ENCODE measurements at places on chromosomes 3 and 15.

DNA sequence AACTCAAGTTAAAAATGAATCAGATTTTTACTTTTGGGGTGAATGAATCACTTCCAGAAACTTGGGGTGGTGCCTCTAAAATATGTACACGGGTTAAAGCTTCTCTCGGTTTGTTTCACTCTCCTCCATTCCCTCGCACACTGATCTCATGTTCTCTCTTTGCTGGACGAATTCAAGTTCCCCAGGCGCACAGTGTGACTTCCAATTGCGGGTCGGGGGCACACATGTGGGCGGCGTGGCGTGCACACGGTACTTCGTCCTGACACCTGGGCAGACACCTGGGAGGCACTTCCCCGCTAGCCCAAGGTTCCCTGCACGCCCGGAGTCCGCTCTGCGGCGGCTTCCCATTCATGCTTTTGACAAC is 692 bp downstream of the SCAANT1 start:
- DNase-seq, result no peak

GRCh38 chr3:12323237-12323636 is 34.4 kb downstream of the PPARG start:
- DNase-seq, result no peak

GRCh38 chr3:126867190-126867862 is 115.6 kb upstream of the PLXNA1 start:
- no peak for DNase-seq

DNA sequence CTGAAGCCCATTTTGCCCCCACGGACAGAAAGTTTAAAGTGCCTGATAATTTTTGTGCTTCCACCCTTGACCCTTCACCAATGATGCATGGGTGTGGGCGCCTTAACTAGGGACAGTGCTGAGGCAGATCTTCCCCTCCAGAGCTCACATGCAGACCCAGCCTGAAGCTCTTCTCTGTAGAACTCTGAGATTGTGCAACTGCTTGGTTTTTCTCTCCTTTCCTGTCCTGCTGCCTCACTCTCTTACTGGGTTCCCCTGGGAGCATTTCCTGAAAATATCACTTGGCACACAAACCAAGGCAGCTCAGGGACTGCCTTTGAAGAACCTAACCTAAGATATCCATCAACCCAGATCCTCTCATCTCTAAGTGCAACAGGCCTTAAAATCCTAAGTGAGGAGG is 220.3 kb upstream of the STT3B start:
- no peak for DNase-seq

GRCh38 chr3:174619239-174619638 is 239.9 kb upstream of the NAALADL2 start:
- DNase-seq, result no peak

GRCh38 chr15:75565062-75565970 is 13.8 kb downstream of the PTPN9 start:
- DNase-seq, result peak; percentile 49

- no peak for DNase-seq
Measured at GRCh38 chr3:79427081-79427480, 340.7 kb downstream of the ROBO1 start.

DNA sequence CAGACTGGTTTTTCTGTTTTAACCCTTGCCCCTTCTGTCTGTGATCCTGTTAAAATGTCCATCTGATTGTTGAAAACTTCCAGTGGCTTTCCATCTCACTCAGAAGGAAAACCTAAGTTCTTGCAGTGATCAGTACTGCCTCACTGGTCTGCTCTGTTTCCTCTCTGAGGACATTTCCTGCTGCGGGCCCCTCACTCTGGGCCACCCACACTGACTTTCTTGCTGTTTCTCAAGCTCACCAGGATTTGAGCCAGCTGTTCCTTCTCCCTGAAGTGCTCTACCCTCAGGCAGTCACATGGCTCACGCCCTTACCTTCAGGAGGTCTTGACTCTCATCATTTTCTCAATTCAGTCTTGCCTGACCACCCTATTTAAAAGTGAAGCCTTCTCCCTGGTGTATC is 1.8 kb downstream of the GRK7 start:
- no peak for DNase-seq

DNA sequence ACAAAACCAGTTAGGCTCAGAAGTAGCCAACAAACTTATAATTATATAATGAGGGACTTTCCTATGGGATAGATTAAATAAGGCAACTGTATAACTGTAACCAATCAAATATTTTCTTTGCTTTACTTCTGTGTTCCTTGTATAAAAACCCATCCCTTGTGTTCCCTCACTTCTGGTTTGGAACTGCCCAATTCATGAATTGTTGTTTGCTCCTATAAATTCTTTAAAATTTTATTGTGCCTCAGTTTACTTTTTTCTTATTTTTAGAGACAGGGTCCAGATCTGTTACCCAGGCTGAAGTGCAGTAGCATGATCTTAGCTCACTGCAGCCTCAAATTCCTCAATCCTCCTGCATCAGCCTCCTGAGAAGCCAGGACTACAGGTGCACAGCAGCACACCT is 155.7 kb downstream of the SMAD6 start:
- DNase-seq, result no peak

GRCh38 chr15:98729446-98730042 is 81.2 kb downstream of the IGF1R start:
- peak; percentile 26 for DNase-seq

- peak; percentile 40 for DNase-seq
Measured at GRCh38 chr15:48717458-48717857, 71.9 kb upstream of the FBN1 start.

DNA sequence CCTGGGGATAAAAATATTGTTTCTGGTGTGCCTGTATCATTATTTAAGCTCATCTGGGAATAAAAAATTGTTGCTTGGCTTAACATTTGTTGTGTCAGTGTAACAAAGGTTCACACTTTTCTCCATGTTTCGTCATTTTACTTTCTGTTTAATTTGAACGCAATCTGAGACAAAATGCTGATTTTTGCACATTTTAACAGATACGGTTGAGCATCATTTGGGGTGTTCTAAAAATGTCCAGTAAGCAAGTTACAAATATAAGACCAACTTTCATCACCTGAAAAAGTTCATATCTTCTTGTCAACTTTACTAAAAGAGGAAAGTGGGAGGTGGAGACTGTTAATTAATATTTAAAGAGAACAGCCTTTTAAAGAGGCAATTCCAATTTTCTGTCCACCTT is 134.8 kb upstream of the CNTN4 start:
- no peak for DNase-seq

GRCh38 chr3:188772886-188773285 is 398.9 kb upstream of the TPRG1 start:
- peak; percentile 68 for DNase-seq

GRCh38 chr3:150238995-150239619 is 169.0 kb upstream of the TSC22D2 start:
- no peak for DNase-seq

- peak; percentile 91 for DNase-seq
Measured at GRCh38 chr15:39511000-39511915, 69.6 kb upstream of the THBS1 start.

DNA sequence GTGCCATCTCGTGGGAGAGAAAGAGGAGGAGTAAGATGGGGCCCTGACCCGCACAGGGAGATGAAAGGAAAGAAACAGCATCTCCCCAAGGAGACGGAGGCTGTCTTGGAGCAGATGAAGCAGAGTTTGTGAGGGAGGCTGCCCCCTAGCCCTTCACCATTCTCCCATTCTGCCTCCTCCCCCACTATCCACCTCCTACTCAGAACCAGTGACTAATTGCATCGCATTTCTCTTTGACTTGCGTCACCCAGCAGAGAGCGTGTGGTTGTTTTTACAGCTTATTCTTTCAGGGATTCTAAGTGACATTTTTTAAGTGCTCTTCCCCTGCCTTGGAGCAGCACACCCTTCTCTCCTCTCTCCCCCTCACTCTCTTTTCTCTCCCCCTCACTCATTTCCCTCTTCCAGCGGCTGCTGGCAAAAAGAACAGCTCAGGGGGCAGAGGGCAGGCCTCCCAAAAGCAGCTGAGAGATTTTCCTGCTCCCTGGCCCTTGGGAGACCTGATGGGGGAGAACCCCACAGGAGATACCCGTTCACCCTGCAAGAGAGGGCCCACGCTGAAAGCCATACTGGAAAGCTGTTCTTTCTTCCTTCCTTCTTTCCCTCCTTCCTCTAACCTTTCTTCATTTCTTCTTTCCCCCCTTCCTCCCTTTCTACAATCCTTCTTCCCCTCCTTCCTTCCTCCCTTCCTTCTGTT is 91.8 kb downstream of the MRPL46 start:
- peak; percentile 93 for DNase-seq

DNA sequence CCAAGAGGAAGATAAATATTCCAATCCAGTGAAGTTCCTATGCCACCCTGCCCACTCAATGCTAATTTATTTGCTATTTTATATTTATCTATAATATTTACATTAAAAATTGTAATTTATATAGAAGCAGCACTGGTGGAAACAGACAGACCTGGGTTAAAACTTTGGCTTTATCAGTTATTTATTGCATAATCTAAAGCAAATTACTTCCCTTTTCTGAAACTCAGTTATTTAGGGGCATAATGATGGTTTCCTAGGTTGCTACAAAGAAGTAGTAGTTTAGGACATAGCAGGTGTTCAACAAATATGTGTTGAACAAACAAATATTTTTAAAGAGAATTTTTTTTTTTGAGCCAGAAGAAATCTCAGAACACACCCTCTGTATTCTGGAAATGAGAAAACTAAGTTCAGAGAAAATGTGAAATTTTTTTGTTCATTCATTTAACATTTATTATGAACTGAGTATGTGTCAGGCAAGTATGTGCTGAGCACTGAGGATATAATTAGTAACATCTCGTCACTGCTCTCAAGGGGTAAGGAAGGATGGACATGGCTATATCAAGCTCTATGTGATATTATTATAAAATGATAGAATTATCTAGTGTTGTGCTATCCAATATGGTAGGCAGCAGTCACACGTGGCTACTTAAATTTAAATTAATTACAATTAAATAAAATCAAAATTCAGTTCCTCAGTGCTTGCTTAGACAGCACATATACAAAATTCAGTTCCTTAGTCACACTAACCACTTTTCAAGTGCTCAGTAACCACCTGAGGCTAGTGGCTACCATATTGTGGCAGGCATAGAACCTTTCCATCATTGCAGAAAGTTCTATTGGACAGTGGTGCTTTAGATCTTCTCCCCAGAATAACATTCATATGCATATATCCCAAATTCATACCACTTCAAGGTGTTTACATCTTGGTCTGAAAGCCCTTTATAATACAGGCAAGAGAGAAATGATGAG is 7.0 kb upstream of the UBE2Q2 start:
- DNase-seq, result peak; percentile 37

DNA sequence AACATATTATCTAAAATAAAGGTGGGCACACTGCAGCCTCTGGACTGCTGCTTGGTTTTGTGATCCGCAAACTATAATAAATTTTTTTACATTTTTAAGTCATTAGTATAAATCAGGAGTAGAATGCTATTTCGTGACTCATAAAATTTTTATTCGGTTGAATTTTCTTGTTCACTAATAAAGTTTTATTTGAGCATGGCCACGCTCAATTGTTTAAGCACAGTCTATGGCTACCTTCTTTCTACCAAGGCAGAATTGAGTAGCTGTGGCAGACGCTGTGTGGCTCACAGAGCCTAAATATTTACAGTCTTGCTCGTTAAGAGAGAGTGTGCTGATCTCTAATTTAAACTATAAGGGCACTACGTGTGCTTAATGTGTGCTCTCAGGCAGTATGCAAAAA is 28.9 kb downstream of the ROBO2 start:
- DNase-seq, result no peak

GRCh38 chr3:170751083-170751898 is 118.7 kb downstream of the RPL22L1 start:
- DNase-seq, result peak; percentile 98

- DNase-seq, result no peak
Measured at GRCh38 chr3:102020735-102021134, 171.4 kb downstream of the NFKBIZ start.

- DNase-seq, result peak; percentile 82
Measured at GRCh38 chr3:24299806-24300626, 194.6 kb downstream of the THRB start.

- DNase-seq, result peak; percentile 54
Measured at GRCh38 chr3:29639578-29640290, 358.9 kb downstream of the RBMS3 start.

DNA sequence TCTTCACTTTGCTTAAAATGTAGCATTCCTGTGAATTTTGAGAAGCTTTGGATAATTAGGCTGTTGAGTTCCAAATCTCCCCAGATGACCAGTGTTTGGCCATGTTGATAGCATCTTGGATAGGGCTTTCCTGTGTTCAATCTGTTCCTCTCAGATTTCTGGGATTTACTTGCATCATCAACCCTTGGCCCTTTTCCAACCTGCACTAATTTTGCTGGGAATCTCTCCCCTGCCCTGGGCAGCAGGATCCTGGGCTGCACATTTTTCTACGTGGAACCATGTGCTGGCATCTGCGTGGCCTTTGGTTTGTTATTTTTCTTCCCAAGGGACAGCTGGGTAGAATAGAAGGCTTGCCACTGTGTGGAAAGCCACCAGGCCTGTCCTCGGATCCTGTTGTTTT is 75.4 kb upstream of the PLXNA1 start:
- DNase-seq, result no peak

DNA sequence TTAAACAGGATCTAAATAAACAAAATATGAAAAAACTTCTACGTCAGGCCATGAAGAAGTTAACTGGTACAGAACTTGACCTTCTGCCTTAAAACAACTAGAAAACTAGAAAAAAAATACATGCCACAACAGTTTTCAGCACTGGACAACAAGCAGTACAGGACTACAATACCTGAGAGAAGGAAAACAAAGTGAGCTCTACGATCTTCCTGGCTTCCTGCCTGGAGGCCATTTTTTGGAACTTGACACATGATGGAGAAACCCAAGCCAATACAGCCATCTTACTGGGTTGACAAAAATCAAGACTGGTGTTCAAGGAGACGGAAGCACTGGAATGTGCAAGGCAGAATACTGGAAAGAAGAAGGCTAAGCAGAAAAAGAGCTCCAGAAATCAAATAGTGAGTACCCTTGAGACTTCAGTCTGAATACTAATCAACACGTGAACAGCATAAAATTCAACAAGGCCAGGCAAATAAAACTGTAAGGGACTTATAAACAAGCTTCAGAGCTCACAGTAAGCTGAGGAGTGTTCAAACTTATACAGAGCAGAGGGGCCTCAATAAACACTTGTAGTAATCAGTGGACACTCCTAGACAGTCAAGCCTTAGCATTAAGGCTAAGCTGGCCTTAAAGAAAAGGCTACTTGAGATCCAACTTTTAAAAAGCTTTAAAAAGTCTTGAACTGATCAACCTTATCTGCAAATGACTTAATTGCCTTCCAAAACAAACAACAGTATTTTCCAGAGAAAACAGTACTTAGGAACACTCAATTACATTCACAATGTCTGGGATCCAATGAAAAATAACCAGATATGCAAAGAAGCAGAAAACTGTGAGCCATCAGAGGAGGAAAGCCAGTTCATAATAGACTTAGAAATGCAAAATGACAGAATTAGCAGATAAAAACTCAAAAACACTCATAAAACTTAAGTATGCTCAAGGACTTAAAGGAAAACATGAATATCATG is 63.2 kb downstream of the DLG1 start:
- no peak for DNase-seq

GRCh38 chr15:74388363-74388951 is 21.0 kb upstream of the CYP11A1 start:
- DNase-seq, result no peak

Measured in fibroblast of skin of back (primary cell).